Inflammatory macrophage treated with lipopolysaccharide for 1 hour (primary cell): ENCODE measurements at places on chromosomes 2 and 18.

- peak; percentile 98 for DNase-seq
Observed at GRCh38 chr2:177281400-177282180, 17.1 kb upstream of the NFE2L2 start.

GRCh38 chr2:65340898-65341681 lies 91.3 kb downstream of the SPRED2 start:
- DNase-seq = no peak

- DNase-seq = no peak
Observed at GRCh38 chr2:188675391-188676009, 298.7 kb upstream of the COL3A1 start.

DNA sequence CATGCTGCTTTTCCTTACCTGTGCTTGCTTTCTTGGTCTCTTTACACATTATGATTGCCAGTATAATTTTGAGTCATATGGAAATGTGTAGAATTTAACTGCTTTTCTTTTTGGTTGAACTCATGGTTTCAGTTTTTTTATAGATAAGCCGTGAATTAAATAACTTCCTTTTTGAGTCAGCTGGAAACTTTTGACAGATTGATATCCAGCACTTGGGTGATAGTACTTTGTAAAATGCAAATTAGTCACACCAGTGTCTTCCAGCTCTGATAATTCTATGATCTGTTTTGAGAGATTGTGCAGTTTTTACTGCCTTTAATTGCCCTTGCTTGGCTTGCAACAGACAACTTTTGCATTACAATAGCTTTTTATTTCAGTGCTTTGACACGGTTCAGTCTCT lies 86.4 kb downstream of the NCOA1 start:
- DNase-seq = peak; percentile 9

GRCh38 chr2:38602136-38602731 lies 494 bp downstream of the HNRNPLL start:
- no peak for DNase-seq

DNA sequence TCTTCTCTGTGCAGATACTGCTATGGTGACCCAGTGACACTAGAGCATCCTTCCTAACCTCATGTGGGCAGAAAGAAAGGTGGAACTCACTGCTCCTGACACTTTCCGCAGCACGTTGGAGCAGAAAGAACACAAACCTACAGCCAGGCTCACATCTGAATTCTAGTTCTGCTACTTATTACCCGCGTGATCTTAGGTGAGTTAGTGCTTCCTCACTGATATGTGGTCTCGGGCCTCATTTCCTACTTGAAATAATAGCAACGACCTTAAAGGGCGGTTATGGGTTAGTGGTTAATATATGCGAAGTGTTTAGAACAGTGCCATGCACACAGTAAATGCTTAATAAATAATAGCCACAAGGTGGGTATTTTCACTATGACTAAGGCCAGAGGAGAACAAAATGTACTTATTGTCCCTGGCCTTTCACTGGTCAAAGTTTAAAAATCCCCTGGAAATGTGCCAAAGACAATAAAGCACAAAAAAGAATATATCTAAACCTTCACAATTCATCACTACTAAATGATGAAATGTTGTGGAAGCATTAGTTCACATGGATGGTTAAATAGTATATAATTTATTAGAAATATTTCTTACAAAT lies 66.6 kb downstream of the MYOM1 start:
- DNase-seq = no peak

GRCh38 chr2:171327043-171327496 lies 106.7 kb downstream of the METTL8 start:
- no peak for DNase-seq

DNA sequence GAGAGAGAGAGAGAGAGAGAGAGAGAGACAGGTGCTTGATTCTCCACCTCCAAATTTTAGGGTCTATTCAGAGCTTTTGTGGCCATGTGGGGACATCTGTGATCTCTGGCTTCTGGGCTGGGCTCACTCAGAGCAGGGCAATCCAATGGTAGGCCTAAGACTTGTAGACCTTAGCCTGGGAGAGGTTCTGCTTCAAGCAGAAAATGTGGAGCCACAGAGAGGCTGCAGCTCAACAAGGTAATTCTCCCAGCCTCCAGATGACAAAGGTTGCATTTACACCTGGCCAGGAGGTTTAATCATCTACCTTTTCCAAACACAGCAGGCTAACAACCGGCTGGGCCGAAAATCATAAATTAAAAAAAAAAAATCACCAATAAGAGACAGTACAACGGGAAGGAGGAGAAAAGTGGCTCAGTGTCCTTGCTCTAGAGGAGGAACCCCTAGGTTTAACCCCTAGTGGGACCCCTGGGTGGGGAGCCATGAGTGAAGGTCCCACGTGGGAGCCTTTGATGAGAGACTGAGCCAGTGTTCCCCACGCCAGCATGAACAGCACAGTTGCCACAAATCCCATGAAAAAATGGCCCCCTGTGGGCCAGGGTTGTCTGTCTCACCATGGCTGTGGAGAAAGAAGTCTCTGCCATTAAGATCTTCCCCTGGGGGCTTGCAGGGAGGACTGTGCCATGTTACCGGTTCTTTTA lies 124.0 kb upstream of the GATA6 start:
- DNase-seq = no peak

DNA sequence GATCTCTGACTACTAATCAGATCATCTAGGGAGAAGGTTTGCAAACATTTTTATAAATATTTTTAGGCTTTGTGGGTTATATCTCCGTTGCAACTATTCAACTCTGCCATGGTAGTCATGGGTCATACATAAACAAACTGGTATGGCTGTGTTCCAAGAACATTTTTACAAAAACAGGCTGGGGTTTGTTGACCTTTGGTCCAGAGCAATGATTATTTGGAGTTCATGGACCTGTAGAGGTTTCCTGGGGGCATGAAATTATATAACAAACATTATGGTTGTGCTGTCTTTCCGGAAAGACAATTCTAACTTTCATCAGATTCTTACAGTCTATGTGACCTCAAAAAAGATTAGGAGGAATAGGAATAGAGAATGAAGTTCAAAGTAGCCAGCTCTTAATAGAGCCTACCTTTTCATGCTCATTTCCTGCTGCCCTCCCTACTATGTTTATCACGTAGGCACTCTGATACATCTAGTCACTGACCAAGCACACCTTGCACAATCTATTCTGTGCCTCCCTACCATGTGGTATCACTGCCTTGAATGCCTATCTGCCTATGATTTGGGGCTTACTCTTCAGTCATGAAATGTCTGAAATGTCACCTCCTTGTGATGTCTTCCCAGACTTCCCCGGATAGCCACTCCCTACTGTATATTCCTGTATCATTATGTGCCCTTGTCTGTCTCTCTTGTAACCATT lies 102.4 kb upstream of the SCN1A start:
- DNase-seq = no peak

GRCh38 chr18:58158008-58158407 lies 114.0 kb downstream of the NEDD4L start:
- DNase-seq = no peak

GRCh38 chr18:78754311-78755043 lies 225.1 kb upstream of the SALL3 start:
- DNase-seq = no peak

- DNase-seq = no peak
Observed at GRCh38 chr2:1504311-1504750, 91.1 kb downstream of the TPO start.

- DNase-seq = peak; percentile 46
Observed at GRCh38 chr2:173021939-173022371, 53.7 kb upstream of the MAP3K20 start.

DNA sequence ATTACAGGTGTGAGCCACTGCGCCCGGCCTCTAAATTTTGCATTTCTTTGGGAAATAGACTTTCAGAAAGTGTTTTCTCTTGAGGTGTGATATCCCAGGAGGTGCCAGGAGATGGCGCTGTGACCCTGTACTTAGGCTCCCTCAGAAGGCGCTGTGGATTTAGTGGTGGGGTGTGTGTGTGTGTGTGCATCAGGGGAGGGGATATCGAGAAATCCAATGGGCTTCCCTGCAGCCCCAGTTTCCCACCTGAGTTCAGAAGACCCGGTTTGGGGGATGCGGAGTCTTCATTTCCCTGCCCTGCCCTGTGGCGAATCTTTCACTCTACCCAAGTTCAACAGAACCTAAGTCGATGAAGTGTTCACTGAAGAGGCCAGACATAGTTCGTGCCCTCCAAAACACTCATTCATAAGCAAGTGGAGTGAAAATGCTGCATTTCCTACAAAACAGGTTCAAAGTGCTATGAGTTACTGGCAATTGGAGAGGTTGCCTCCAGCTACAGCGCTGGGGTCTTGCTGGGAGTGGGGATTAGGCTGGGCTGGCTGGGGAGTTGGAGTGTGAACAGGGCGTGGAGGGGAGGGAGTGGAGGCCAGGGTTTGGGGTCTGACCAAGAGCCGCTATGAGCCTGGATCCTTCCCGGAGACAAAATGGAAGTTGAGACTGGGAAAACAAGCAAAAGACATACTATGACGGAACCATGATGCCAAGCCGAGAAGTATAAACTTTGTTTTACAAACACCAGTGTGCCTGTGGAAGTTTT lies 6.5 kb upstream of the WNT6 start:
- peak; percentile 81 for DNase-seq

DNA sequence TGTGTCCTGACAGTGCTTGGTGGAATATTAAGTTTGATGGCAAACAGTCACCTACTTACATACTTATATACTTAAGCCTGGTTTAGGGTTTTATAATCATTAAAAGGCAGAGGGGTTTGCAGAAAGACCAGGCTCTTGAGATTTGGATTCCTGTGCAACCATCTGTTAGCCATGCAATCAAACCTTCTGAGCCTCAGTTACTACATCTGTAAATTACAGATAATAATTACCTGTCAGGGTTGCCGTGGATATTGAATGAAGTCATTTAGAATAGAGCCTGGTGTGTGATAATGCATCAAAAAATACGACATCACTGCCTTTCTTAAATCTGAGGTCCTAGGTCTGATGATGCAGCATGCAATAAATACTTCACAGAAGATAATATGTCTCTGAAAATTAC lies 152.9 kb downstream of the ARHGAP28 start:
- no peak for DNase-seq

DNA sequence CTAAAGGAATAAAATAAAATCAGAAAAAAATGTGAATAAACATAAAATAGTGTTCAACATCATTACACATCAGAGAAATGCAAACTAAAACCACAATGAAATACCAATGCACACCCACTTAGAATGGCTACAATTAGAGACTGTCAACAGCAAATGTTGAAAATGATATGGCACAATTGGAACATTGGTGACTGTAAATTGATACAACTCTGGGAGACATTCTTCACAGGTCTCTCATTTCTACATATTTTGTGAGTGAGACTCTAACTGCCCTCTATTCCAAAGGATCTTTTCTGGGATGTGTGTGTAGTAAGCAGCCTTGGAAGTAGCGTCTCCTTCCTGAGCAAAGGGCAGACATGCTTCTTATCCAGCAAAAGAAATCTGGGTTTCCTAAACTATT lies 323.0 kb downstream of the FBXO15 start:
- no peak for DNase-seq

DNA sequence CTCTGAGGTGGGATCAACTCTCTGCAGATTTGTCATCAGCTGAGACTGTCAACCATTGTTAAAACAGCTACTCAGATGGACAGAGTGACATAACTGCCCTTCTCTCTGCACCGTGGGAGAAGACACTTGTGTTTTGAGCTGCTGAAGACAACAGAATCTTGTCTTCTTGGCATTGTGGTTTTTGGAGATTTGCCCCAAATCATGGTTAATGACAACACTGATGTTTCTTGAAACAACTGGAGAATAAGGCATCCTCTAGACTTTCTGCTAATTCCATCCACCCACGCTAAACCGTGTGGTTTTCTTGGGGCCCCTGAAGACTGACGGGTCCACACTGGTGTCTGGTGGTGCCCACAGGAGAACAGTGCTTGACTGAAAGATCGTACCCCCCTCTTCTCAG lies 39.5 kb downstream of the SH3BP4 start:
- DNase-seq = no peak

DNA sequence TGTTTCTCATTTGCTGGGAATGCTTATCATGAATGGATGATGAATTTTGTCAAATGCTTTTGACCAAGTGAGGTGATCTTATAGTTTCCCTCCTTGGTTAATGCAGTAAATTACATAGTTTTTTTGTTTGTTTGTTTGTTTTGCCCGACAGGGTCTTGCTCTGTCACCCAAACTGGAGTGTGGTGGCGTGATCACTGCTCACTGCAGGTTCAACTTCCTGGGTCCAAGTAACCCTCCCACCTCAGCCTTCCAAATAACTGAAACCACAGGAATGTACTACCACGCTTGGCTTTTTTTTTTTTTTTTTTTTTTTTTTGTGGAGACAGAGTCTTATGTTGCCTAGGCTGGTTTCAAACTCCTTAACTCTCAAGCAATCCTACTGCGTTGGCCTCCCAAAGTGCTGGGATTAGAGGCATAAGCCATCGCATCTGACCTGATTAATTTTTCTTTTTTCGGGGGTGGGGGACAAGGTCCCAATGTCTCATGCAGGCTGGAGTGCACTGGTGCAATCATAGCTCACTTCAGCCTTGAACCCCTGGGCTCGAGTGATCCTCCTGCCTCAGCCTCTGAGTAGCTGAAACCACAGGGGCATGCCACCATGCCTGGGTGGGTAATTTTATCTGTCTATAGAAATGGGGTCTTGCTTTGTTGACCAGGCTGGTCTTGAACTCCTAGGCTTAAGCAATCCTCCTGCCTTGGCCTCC lies 48.6 kb downstream of the SMAD2 start:
- no peak for DNase-seq

DNA sequence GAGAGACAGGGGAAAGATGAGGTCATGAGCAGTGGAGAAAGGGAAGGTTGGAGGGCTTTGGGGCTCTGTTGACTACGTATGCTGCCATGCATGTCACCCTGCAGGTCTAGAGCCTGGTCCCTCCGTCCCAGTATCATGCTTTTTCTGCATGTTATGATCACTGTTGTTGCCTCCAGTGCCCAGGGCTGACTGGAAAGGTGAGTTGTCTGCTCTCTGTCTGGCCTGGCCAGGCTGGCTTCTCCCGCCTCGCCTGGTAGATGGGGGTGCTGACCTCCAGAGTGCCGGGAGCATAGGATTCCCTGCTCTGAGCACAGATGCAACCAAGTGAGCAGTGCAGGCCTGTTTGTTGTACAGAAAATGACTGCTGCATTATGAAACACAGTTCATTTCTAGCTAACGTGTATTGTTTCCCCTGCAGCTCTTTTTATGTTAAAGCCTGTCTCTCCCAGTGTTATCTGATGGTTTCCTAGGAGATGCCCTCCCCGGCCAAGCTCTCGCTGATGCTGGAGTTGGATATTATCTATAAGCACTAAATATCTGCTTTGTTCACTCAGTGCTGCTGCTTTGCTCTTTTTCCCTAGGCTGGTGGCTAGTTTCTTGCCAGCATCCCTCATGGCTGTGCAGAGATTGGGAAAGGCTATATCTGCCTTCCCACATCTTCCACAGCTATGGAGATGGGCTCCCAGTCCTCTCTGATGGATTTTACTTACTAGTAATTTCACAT lies 158.2 kb downstream of the TDRD15 start:
- no peak for DNase-seq

- peak; percentile 17 for DNase-seq
Observed at GRCh38 chr2:207635468-207636200, 10.4 kb upstream of the METTL21A start.

GRCh38 chr2:203586696-203587095 lies 51.6 kb upstream of the RAPH1 start:
- DNase-seq = no peak

- no peak for DNase-seq
Observed at GRCh38 chr18:79555885-79556284, 123.7 kb upstream of the CTDP1 start.

GRCh38 chr2:26185954-26186770 lies 13.3 kb downstream of the GAREM2 start:
- DNase-seq = peak; percentile 15
